ENCODE measurements at places on chromosomes 1 and 21.
A peak's percentile ranks its signal among the peaks of the same experiment; 100 is the strongest.

DNA sequence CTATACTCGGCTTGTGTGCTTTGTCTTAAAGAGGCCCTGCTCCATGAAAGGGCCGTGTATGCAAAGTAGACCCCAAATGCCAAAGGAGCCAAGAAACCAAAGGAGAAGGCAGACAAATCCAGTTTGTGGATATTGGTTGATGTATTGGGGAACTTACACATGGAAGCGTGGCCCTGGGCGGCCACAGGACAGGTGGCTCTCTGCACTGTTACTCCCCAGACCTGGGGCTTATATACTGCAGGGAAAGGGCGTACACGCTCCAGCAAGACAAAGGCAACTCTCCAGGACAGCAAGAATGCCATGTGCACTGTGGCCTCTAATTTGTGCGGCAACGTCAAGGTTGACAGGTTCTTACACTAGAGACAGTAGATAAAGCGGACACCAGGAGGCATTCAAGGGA is 24.8 kb downstream of the RSPH1 start:
- no peak for DNase-seq

DNA sequence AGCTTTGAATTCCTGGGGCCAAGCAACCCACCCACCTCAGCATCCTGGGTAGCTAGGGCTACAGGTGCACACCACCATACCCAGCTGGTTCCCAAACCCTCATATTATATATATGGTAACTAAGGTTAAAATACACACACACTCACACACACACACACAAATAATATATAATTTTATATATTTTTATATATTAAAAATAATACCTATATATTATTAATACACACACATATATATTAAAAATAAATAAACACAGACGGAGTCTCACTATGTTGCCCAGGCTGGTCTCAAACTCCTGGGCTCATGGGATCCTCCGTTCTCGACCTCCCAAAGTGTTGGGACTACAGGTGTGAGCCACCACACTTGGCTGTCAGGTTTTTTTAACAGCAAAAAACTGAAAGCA is 31.9 kb downstream of the SCAF4 start:
- no peak for DNase-seq

GRCh38 chr1:201675143-201675542 is 136.2 kb downstream of the NAV1 start:
- peak; percentile 53 for DNase-seq

GRCh38 chr1:232450615-232451014 is 179.3 kb downstream of the SIPA1L2 start:
- no peak for DNase-seq

DNA sequence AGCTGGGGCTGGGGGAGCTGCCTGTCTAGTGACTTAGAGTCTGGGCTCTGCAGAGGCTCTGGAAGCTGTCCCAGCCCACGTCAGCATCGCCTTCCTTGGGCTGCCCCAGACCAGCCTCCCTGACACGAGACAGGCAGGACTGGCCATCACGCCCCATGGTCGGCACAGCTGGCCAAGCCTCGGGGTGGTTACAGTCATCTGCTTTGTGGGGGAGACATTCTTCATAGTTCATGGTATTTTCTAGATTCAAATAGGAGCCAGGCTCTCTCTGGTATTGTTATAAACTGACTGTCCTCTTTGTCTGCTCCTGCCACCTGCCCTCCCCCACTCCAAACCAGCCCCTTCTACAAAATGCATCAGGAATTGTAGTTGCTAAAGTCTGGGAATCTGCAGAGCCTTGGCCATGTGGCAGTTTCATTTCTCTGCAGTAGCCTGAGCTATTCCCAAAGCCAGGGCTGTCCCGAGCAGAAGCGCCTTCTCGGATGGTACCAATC is 29.4 kb downstream of the OLFML2B start:
- no peak for DNase-seq

- no peak for DNase-seq
Measured at GRCh38 chr1:34980715-34981114, 4.4 kb downstream of the TMEM35B start.

- peak; percentile 32 for DNase-seq
Measured at GRCh38 chr1:154749078-154749760, 120.9 kb downstream of the KCNN3 start.

GRCh38 chr1:180071759-180072158 is 82.9 kb upstream of the QSOX1 start:
- no peak for DNase-seq

DNA sequence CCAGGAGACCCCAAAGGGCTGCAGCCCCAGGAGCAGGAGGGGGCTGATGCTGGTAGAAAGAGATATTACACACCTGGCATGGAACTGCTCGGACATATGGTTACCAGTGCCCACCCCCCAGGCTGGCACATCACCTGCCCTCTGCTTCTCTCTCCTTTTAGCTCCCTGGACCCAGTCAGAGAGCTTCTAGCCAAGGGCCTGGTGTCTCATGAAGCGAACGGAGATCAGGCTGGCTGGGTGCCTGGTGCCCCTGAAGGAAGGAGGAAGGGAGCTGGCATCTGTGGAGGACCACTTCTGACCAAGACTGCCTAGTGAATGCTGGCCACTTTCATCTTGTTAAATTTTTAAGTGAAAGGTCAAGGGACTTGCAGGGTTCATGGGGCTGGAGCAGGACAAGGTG is 53.1 kb downstream of the FOXO6 start:
- DNase-seq = no peak

- no peak for DNase-seq
Measured at GRCh38 chr1:81517987-81518386, 282.7 kb upstream of the ADGRL2 start.

DNA sequence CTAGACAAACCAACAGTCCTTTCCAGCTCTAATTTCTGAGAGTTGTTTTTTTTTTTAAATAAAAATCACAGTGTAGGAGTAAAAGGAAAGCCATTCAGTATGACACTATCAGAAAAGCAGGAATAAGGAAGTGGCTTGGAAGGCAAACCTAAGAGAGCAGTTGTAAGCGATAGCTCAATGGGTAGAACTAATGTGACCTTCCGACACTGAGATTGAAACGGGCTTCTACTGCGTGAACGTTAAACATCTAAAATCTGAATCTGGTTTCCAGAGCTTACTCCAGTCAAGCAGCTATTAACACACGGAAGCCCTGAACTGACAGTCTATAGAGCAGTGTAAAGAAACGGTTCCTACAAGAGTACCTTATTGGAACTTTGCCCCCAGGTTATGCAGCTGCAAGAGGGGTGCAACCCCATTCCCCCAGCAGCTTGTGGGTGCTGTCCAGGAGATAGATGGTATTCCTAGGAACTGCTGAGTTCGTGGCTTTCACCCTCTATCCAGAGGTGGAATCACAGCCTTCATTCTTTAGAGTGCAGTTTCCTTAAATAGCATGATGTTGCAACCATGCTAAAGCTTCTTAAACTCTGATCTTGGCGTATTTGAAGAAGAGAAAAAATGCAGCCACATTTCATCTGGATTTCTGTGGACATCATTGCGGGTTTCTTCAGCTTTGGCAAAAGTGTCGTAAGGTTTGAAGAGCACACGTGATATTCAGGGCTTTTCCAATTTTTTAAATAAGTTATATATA is 3.3 kb upstream of the IRF2BP2 start:
- peak; percentile 73 for DNase-seq

DNA sequence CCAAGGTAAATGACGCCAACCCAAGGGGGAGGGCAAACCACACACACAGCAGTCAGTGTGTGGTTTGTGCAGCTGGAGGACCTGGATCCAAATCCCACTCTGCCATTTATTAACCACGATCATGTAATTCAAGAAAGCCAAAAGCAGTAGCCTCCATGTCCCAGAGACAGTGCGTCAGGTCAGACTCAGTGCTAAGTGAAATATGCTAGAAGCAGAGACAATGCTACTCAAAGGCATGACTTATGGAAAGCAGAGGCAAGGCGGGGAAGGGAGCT is 13.6 kb downstream of the TTC39A start:
- no peak for DNase-seq

GRCh38 chr1:46030074-46030870 is 102.2 kb downstream of the PIK3R3 start:
- DNase-seq = no peak

- no peak for DNase-seq
Measured at GRCh38 chr1:221911714-221912113, 169.8 kb upstream of the DUSP10 start.

DNA sequence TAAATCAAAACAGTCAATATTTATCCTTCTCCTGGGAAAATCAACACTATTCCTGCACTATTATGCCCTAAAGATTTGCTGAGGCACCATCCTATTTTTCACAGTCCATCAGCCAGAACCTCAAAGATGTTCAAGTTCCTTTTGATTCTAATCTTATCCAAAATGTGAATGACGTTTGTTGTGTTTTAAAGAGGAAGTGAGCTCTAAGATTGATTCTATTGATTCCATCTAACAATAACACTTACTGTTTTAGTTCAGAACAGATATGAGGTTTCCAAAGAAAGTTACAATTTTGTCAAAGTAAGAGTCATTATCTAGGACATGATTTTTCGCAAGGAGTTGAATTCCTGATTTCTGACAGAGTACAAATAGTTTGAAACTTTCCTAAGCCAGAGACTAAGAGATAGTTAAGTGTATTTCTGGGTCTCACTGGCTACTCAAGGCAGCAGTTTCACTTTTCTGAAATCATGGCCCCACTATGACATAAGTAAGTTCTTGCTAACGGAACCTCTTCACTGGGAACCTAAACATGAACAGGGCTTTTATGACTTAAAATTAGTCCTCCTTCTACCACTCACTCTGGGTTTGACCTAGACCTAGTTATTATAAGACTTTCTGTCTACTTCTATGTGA is 84.7 kb downstream of the LHX9 start:
- DNase-seq = no peak

- DNase-seq = no peak
Measured at GRCh38 chr1:207944571-207944970, 33.6 kb upstream of the CD34 start.

DNA sequence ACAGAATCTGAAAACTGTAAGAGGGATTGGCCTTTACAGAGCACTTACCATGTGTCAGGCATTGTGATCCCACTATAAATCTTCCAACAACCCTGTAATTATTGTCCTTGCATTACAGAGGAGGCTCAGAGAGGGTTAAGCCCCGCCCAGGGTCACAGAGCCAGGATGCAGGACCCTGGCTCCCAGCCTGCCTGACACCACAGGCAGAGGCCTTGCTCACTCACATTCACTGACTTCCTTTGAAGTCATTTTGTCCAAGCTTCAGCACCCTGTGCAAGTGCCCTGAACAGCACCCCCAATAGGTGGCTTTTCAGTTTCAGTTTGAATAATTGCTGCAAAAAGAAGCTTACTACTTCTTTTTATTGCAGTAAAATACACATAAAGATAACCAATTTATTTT is 256.8 kb upstream of the NFIA start:
- DNase-seq = no peak

DNA sequence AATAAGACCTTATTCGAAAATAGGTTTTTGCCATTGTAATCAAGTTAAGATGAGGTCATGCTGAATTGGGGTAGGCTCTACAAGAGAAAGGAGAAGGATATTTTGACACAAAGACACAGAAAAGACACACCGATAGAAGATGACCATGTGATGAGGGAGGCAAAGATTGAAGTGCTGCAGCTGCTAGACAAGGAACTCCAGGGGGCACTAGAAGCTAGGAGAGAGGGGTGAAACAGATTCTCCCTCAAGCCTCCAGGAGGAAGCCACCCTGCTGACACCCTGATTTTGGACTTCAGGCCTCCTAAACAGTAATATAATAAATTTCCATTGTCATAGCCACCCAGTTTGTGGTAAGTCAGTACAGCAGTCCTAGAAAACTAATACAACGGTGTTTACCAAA is 506.8 kb upstream of the CAMK1G start:
- DNase-seq = peak; percentile 5

- no peak for DNase-seq
Measured at GRCh38 chr1:29746076-29746665, 509.8 kb downstream of the PTPRU start.

- no peak for DNase-seq
Measured at GRCh38 chr1:73556270-73556669, 641.7 kb downstream of the LRRIQ3 start.

- no peak for DNase-seq
Measured at GRCh38 chr1:201633811-201634210, 94.9 kb downstream of the NAV1 start.

GRCh38 chr1:62438163-62438562 is 1.3 kb downstream of the USP1 start:
- no peak for DNase-seq

- no peak for DNase-seq
Measured at GRCh38 chr21:15874615-15875014, 144.8 kb downstream of the USP25 start.

DNA sequence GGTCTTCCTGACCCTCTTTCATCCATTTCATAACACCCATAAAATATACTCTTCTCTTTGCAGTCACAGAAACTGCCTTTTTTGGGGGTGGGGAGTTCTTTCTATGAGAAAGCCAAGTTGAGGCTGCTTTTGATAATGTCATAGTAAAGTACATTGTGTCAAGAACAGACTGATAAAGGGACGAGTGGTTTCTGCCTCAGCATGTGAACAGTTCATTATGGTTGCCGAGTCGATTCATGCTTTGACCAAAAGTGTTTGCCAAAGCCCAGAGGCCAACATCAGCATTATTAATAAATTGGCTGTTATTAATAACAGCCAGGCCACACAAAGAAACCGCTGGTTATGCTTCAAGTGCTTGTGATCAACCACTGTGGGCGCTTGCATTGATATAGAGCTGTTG is 162.0 kb downstream of the HUNK start:
- no peak for DNase-seq

GRCh38 chr21:35738347-35738961 is 321.9 kb downstream of the SETD4 start:
- DNase-seq = no peak

DNA sequence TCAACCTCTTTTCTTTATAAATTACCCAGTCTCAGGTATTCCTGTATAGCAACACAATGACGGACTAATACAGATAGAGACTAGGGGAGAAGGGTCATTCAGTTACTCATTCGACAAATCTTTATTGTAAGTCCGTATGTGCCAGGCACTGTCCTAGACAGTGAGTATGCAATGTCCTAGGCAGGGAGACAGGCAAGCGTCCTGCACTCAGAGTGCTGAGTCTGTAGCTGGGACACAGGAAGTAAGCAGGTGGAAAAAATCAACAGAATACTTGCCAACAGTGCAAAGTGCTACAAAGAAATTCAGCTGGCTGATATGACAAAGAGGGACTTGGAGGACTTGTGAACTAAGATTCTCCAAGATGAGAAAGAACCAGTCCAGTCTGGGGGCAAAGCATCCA is 92.2 kb upstream of the ZBTB40 start:
- no peak for DNase-seq

- DNase-seq = peak; percentile 35
Measured at GRCh38 chr1:220711056-220711809, 21.1 kb downstream of the C1orf115 start.

DNA sequence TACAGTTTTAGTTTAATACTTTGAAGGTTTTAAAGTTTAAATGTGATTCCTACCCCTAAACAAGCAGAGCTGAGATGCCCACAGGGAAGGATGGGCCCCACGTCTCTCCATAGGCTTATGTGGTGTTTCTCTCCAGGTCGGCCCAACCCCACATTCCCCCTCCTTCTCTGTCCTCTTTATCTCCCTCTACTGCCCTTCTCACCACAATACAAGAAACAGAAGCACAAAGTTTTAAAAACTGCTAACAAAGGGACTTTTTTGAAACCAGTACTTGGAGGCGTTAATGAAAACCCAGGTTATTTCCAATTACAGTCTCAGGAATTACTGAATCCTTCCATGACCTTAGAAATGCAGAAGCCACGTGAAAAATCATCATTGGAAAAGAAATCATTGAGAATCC is 324.0 kb downstream of the NTNG1 start:
- no peak for DNase-seq

Data from inflammatory macrophage treated with lipopolysaccharide for 1 hour (primary cell).